Nucleus accumbens (tissue), 56 donors: ENCODE measurements at places on chromosomes 1 and 21.

DNA sequence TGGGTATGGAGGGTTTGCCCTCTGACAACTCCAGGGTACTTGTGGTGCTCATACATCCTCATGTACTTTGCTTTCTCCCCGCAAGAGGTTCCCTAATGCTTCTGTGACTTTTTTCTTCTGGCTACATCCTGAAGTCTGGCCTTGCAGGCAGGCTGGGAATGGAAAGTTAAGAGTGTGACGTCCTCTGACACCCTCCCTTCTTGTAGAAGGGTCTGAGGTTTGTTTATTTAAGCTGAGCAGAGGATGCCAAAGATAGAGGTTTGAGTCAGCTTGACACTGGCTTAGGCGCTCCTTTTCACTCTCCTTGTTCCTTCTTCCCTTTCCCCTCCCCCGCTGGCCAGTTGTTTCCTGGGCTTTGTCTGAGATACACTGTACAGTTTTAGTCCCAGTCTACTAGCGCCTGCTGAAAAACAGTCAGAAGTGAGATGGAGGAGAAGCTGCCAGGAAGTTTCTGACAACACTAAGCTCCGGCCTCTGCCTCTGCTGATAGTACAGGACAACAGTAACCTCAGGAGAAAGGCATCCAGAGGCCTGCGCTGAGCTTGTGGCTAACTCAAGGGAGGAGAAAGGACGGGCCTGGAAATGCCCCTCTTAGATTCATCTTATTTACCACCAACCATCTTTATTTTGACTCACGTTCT is at the start of gene MACF1:
Gene MACF1 (plus strand): TSS at position 255 of the 641 bp plus-strand sequence. CDS start 328 bp downstream, at position 583.
- DNase-seq: no peak

- no peak for DNase-seq
These were observed 7.5 kb upstream of the EVI5 start for GRCh38 chr1:92792340-92792782.

GRCh38 chr1:32997381-32997891 is 32.8 kb upstream of the RNF19B start:
- no peak for DNase-seq

DNA sequence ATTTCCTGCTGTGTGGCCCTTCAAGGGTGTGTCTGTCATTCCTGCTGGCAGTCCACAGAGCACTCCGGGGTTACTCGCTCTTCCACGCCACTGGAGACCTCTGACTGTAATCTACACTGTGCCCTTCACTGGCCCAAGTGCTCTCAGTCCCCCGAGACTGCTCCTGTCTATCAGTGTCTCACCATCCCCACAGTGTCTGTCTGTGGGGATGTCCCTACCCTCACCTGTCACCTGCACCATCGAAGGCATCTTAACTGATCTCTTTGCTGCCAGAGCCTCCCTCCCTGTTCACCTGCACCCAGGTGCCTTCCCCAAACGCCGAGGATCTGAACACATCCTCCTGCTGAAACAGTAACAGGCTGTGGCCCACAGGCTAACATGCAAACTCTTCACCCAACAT is 136.7 kb downstream of the MATN1 start:
- DNase-seq: no peak

DNA sequence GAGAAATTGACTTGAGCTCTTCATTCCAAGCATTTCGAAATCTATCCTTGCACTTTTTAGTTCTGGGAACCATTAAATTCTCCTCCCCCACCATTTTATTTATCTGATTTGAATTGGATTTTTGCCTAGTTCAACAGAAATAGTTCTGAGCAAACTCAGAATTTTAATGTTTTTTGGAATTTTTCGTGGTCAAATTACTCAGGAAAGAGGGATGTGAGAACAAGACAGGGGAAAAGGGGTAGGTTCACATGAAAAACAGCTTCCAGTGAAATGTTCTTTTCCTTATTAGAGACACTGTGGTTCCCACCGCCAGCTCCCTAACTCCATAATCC is 5.7 kb upstream of the ZNF697 start:
- no peak for DNase-seq

GRCh38 chr1:208029381-208030287 is 118.7 kb upstream of the CD34 start:
- no peak for DNase-seq

- DNase-seq: no peak
These were observed 10.5 kb upstream of the SRP9 start for GRCh38 chr1:225766967-225767633.

GRCh38 chr1:59020151-59020997 is 236.5 kb upstream of the JUN start:
- DNase-seq: no peak

DNA sequence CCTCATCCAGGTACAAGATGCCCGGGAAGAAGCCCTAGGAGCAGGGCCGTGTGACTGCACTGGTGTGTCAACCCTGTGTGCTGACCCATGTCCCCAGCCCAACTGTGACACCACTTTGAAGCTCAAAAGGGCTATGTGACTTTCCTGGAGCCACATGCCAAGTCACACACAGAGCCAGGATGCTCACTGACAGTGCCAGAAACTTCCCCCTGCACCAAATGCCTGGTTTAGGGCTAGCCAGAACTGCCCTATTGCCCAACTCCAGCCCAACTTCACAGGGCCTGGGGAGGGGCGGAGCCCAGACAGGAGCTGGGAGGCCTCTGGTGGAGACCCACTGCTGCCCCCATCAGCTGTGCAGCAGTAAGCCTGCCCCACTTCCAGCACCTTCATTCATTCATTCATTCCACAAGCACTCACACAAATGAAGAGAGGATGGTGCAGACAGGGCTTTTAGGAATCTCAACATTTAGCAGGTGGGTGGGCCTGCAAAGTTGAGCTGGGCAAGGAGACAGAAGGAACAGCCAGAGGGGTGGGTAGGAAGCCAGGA is 36.7 kb downstream of the KCNQ4 start:
- DNase-seq: no peak
